ENCODE measurements at places on chromosomes 6 and 20. TPM values are rescaled to one million over a fixed set of nuclear protein-coding genes. Genes with fewer than 3 reads are reported as not detected.

- H3K27ac ChIP-seq: no peak overlapping the region
- H3K36me3 ChIP-seq: no peaks in the 10 kb centered on the region
- H3K4me1 ChIP-seq: peaks cover 5% of the 10 kb centered on the region
- DNase-seq: peak; percentile 52
- H3K27me3 ChIP-seq: no peaks in the 10 kb centered on the region
These were observed 91.9 kb downstream of the MYLK4 start for GRCh38 chr6:2658788-2659187.

DNA sequence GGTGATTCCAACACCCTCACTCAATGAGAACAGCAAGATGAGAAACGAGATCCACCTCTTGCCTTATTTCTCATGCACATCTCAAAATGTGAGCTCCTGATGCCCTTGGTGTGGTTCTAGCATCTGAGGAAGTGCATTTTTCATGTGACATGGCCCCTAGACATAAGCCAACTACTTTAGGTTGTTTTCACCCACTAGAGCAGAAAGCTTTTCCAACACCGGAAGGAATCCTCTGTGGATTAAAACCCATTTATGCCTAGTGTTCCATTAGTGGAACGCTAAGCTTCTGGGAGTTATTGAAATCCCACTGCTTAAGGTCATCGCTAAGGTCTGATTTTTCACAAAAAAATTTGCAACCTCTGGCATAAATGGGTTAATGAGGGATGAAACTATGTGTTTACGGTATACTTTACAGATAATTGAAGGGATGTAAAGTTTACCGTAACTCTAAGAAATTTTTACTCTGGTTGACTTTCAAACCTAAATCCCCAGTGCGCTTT lies 24.0 kb downstream of the CYP24A1 start:
- no peaks in the 10 kb centered on the region for H3K27me3 ChIP-seq
- no peaks in the 10 kb centered on the region for H3K4me1 ChIP-seq
- H3K4me3 ChIP-seq: no peak overlapping the region
- H3K36me3 ChIP-seq: no peaks in the 10 kb centered on the region
- H3K27ac ChIP-seq: no peak overlapping the region

GRCh38 chr6:29183594-29183993 lies 12.9 kb downstream of the OR2J2 start:
- H3K36me3 ChIP-seq: no peaks in the 10 kb centered on the region
- H3K27me3 ChIP-seq: no peaks in the 10 kb centered on the region
- H3K4me1 ChIP-seq: no peaks in the 10 kb centered on the region
- H3K27ac ChIP-seq: no peak overlapping the region
- no peak overlapping the region for H3K4me3 ChIP-seq

DNA sequence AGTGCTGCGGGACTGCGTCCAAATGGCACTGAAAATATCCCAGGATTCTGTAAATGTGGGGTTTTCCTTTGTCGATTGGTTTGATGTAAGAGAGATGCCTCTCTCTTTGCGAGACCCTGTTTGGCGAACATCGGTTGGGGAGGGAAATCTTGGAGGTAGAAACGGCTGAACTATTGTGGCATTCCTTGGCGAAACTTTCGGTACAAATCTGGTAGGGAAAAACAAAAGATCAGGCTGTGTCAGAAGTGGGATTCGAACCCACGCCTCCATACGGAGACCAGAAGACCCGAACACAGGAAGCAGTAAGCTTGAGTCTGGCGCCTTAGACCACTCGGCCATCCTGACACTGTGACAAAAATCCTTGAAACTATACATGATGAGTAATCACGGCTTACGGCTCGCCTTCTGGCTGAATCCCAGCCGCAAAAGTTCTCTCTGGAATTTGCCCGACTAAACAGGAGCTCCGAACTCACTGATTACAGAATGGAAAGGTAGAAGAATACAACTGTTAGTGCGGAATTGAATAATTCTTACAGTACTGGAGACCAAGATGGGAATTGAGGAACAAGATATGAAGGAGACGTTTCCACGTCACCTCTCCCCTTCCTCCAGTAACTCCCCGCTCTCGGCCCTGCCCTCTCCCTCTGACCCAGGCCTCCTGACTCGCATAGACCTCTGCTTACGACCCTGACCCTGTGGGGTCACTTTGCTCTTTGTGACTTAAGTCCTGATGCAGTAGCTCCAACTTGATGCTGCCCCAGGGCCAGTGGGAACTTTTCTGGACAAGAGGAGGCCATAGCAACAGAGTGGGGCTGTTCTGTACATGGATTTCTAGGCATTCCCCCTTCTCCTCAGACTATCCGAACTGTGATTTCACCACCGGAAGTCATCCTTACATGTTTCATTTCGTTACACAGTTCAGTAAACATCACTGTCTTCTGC lies 132.8 kb upstream of the ZNF184 start:
- no peaks in the 10 kb centered on the region for H3K27me3 ChIP-seq
- no peak for DNase-seq

- no peak overlapping the region for H3K4me3 ChIP-seq
- H3K27me3 ChIP-seq: no peaks in the 10 kb centered on the region
- H3K4me1 ChIP-seq: no peaks in the 10 kb centered on the region
These were observed 35.1 kb downstream of the MAP3K5 start for GRCh38 chr6:136757150-136757549.

GRCh38 chr20:62285722-62286121 lies 17.1 kb upstream of the ADRM1 start:
- no peak overlapping the region for H3K4me3 ChIP-seq
- no peak overlapping the region for H3K27ac ChIP-seq
- H3K4me1 ChIP-seq: no peaks in the 10 kb centered on the region
- no peaks in the 10 kb centered on the region for H3K36me3 ChIP-seq

DNA sequence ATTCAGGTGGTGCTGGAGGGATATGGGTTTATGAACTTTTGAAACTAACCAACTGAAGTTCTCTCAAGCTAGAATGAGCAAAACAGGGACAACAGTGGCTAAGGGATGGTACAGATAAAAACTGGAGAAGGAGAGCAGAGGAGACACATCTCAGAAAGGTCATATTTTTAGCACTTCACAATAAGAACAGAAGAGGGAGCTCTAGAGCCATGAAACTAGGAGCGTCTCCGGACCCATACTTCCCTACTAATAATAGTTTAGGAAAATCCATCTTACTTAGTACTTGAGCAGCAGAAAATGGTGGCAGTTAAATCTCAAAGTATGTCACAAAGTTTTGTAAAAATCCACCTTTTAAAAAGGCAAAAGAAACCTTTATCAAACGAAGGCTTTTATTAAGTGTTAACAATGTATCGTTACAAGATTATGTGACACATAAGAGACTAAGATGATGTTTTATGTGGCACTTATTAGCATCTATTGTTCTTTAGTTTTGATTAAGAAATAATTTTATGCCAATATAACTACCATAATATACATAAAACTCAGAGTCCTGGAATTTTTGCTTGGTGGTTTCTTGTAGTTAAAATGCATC lies 278.6 kb downstream of the TBC1D32 start:
- H3K4me3 ChIP-seq: no peak overlapping the region
- DNase-seq: peak; percentile 80
- no peaks in the 10 kb centered on the region for H3K36me3 ChIP-seq
- no peak overlapping the region for H3K27ac ChIP-seq

The SMIM13 gene
- total RNA-seq: 6.9 TPM

The TMEM170B gene
- 2.4 TPM for total RNA-seq

The HEBP2 gene
- 49.9 TPM for total RNA-seq
